ENCODE measurements at places on chromosomes 3 and 15.

GRCh38 chr15:31236184-31237042 lies 90.2 kb upstream of the KLF13 start:
- DNase-seq, result no peak

- DNase-seq, result peak; percentile 9
Observed at GRCh38 chr15:70196372-70197316, 98.9 kb upstream of the TLE3 start.

GRCh38 chr3:66405701-66406091 lies 95.1 kb downstream of the LRIG1 start:
- DNase-seq, result no peak

- DNase-seq, result no peak
Observed at GRCh38 chr3:42031808-42032480, 59.2 kb upstream of the TRAK1 start.

DNA sequence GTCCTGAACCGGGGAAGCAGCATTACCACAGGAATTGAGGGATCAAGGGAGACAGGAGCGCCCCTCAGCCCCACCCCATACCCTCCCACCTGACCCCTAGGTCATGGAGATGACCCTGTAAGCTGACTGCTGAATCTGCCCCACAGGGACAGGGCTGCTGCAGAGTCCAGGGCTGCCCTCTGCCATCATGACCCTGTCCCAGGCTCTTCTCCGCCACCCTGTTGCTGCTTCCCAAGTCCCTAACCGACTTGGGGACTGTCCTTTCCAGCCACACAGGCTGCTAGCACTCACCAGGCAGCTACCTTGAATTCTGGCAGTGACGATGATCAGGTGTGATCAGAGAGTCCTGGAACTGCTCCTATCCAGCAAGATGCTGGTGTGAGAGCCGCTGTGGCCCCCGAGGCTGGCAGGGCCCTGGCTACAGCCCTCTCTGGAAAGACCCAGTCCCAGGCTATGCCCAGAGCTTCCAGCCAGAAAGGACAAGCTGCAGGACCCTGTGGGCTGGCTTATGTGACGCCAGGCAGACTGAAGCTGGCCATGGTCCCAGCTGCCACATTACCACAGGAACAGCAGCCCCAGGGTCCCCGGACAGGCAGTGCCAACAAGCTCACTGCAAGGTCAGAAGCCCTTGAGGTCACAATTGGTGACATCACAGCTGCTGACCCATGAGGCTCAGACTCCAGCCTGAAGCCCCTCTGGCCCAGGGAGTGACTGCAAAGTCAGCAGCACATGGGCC lies at the start of gene C3orf22:
C3orf22 (minus strand) TSS at position 597 of the 736 bp plus-strand sequence. CDS start 5,542 bp downstream, outside the sequence.
- no peak for DNase-seq

- no peak for DNase-seq
Observed at GRCh38 chr15:53307952-53308624, 451.4 kb downstream of the WDR72 start.

GRCh38 chr3:130621824-130622223 lies 104.8 kb downstream of the COL6A6 start:
- no peak for DNase-seq

GRCh38 chr3:110069761-110070160 lies 732.4 kb upstream of the DPPA4 start:
- no peak for DNase-seq

- DNase-seq, result no peak
Observed at GRCh38 chr15:74370471-74370870, 3.0 kb upstream of the CYP11A1 start.

DNA sequence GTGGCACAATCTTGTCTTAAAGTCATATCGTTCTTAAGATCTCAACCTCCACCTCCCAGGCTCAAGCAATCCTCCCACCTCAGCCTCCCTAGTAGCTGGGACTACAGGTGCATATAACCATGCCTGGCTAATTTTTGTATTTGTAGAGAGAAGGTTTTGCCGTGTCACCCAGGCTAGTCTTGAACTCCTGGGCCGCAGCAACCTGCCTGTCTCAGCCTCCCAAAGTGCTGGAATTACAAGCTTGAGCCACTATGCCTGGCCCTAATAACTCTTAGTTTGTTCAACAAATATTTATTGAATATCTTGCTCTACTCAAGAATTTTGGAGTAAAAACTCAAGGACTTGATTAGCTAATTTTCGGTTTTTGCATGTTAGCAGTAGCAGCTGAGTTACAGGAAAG lies 19.4 kb upstream of the EDEM1 start:
- no peak for DNase-seq

DNA sequence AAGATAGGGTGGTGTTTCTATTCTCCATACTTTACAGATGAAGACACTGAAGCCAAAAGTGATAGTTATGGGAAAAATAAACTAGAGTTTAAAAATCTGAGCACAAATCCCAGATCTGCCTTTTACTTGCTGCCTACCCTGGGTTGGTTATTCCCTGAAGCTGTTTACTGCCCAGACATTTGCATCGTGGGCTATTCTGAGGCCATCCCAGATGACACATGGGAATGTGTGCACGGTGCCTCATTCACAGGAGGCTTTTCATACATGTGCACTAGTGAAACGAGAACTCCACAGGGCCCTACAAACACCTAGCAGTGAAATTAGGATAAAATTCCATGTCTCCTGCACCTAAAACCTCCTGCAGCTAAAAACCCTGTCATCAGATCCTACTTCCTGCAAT lies 17.5 kb downstream of the MYO5C start:
- DNase-seq, result no peak

GRCh38 chr15:76200641-76201105 lies 110.6 kb downstream of the ETFA start:
- no peak for DNase-seq

- no peak for DNase-seq
Observed at GRCh38 chr3:151726016-151726415, 7.7 kb upstream of the AADACL2 start.

DNA sequence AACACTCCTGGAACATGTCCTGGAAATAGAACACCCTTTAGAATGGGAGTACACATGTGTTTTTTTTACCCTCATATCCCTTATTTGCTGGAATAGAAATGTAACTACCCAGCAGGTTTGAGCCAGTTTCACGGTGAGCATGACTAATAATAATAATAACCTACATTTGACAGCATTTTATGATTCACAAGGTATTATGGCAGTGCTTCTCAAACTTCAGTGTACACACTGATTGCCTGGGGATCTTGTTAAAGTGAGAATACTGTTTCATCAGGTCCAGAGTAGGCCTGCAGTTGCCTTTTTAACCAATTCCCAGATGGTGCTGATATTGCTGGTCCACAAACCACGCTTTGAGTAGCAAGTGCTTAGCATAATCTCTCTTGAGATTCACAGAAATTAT lies 63.9 kb downstream of the NFKBIZ start:
- no peak for DNase-seq

DNA sequence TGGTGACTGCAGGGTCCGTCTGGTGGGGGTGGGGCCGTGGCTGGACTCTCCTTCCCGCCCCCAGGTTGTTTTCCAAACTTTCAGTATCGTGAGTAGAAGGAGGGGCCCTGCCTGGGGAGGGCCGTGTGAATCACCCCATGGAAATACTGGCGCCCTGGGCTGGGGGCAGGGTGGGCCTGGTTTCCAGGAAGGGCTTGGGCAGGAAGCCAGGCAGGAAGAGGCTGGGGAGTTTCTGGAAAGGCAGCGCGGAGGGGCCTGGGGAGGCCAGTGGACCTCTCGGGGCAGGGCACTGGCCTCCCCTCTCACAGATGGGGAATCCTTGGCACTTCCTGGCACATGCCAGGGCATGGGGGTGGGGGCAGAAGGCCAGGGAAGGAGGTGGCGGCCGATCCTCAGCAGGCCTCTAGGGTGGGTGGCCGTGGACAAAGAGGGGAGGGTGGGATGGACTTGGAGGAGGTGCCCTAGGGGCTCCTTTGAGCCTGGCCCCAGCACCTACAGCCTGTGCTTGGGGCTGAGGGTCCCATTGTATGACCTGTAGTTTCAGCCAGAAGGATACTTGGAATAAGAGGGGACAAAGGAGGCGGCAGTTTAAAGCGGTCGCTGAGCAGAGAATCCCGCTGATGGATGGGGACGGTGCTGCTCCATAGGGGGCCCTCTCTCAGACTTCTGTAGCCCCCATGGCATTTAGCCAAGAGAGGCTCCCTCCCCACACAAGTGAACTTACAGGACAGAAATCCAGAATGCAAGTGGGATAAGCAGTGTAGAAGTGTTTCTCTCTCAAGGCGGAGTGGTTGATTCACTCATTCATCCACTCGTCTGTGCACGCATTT lies 56.5 kb upstream of the GATA2 start:
- DNase-seq, result no peak

GRCh38 chr3:125059488-125060245 lies 3.9 kb upstream of the HEG1 start:
- no peak for DNase-seq

DNA sequence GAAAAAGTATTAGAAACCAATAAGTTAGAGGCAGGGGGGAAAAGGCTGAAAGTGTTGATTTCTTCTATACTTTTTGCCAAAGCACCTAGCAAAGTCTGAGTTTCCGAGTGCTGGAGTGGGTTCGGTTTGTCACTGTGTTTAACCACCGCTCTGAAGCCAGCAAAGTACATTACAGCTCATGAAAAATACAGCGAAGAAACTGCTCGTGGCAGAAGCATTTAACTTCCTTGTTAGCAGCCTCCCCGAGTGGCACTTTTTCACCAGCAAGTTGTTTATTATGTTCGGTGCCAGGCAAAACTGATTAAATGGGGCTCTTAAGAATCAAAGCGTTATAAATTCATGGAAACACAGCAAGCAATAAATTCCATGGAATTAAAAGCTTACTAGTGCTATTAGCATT lies 313.6 kb downstream of the FOXP1 start:
- DNase-seq, result no peak

GRCh38 chr3:196634829-196635228 lies 4.7 kb upstream of the NRROS start:
- DNase-seq, result no peak

- no peak for DNase-seq
Observed at GRCh38 chr3:39064646-39065045, 12.8 kb downstream of the WDR48 start.

GRCh38 chr3:33130144-33130543 lies 16.3 kb downstream of the CRTAP start:
- no peak for DNase-seq

- no peak for DNase-seq
Observed at GRCh38 chr3:177604181-177604580, 406.9 kb upstream of the TBL1XR1 start.

DNA sequence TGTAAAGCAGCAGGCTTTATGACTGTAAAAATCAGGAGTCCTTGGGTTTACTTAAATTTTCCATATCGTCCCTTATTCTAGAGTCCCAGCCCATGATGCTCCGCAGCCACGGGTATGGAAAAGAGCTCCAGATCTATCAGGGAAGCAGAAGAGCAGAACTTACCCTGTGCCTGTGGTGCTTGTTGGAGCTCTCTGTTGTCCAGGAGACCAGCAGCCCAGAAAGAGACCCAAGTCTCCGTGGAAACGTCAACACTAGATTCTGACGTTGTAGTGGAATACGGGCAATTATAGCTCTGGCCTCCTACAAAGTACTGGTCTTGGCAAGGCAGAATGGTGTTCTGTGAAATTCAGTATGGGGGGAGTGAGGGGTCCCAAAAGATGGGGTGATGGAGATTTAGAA lies 2.0 kb downstream of the GMNC start:
- no peak for DNase-seq

DNA sequence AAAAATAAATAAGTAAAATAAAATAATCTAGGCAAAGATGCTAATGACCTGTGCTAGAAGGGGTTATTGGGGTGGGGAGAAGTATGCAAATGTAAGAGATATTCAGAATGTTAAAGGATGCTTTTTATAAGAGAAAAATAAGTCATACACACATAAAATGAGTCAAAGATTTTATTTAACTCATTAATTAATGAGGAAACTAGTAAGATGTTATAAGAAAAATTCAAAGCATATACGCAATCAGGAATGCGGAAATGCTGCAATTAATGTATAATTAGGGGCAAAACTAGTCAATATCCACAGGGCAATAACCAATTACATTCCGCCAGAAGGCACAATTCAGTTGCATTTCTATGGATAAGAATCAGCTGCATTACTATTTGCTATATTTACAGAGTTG lies 30.1 kb downstream of the MAP3K13 start:
- no peak for DNase-seq

DNA sequence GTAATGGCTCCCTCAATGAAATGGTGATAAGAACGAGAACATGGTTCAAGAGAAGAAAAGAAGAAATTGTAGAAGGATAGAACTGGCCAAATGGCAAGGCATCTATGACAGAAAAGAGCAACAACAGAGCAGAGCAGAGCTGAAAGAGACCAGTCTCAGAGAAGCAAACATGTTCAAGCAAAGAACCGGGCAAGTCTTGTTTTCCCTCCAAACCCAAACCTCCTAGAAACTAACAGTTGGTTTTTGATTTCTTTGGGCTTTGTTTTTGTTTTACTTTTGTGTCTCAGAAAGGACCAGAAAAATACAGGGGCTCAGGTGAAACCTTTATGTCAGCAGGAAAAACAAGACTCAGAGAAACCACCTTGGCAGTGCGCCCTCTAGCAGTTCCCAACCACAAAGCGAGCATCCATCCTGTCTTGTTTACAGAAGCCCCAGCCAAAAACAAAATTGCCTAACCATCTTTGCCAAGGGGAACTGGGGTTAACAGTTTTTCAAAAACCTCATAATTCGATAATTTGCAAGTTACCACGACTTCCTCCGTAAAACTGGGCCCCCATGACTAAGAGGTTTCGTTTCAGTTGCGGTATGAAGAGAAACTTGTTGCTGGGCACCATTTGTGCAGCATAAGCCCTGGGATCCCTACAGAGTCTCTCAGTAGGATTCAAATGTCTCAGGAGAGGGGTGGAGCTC lies 159.2 kb upstream of the SLC24A5 start:
- DNase-seq, result no peak

DNA sequence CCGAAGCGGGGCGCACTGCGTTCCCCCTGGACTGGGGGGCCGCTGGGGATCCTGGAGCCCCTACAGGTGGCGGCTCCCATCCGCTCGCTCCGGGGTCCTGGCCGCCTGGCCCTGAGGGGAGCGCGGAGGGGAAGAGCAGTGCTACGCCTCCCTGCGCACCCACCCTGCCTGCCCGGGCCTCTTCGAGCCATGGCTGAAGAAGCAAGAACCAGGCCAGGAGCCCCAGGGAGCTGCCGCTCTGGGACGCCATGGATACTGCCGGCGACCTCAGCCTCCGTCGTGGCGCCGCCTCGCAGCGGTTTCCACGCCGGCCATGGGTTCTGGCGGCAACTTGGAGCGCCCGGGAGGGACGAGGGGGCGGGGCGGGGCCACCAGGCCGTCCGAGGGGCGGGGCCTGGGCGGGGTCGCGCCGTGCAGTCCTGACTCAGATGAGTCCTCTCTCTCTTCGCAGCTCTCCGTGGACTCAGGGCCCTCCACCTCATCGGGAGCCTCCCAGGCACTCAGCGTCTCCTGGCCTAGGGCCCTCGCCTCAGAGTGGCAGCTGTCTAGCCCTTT lies 50.9 kb downstream of the MYL3 start:
- DNase-seq, result peak; percentile 44

GRCh38 chr3:20700714-20701113 lies 514.7 kb upstream of the SGO1 start:
- no peak for DNase-seq

DNA sequence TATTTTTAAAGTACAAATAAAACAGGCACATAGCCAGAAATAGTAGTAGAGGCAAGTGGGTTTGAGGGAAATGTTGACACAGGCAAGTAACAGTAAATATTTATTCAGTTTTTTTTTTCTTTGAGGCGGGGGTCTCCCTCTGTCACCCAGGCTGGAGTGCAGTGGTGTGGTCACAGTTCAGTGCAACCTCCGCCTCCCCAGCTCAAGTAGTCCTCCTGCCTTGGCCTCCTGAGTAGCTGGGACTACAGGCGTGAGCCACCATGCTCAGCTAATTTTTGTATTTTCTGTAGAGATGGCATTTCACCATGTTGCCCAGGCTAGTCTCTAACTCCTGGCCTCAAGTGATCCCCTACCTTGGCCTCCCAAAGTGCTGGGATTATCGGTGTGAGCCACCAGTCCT lies 43.5 kb downstream of the PHLDB2 start:
- no peak for DNase-seq

All from stimulated activated CD8-positive, alpha-beta memory T cell treated with anti-CD3 and anti-CD28 coated beads, Interleukin-7, amount 100 ng/mL, for 1 hour (primary cell).